ENCODE measurements at places on chromosomes 6 and 20. TPM values are rescaled to one million over a fixed set of nuclear protein-coding genes. Genes with fewer than 3 reads are reported as not detected.

DNA sequence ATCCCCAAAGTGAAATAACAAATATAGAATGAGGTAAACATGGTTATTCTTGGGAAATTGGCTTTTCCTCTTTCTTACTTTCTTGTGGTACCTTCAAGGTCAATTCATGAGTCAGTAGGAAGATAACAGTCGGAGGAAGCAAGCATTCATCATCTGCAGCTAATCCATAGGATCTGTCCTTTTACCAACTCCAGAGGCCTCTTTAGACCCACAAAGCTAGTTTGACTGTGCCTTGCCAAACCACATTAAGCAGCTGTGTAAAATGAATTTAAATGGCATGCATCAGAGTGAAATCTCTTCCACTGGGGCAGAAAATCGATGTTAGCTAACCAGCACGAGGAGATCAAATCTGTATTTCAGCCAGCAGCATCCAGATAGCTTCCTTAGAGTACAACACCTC is 171.3 kb downstream of the TMEM242 start:
- no peak for DNase-seq

Gene BPIFA1
- not detected for total RNA-seq

GRCh38 chr6:144317736-144318135 is 32.6 kb downstream of the UTRN start:
- no peak for DNase-seq

DNA sequence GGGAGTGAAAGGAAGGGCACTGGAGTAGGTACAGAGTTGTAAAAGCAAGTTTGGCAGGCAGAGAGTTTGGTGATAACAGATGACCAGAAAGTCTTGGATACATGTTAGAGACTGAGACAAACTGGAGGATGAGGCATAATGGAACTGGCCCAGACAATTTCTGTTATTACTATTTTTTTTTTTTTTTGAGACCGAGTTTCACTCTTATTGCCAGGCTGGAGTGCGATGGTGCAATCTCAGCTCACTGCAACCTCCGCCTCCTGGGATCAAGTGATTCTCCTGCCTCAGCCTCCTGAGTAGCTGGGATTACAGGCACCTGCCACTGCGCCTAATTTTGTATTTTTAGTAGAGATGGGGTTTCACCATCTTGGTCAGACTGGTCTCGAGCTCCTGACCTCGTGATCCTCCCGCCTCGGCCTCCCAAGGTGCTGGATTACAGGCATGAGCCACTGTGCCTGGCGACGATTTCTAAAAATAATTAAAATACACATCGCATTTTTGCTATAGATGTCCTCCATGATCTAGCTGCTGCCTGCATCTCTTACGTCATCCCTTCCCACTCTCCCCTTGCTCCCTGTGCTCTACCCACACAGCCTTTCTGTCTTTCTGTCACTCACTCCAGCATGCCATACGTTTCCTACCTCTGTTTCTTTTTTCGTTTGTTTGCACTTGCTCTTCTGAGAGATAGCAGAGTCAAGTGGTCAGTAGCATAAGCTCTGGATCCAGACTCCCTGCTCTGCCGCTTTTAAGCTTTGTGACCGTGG is 23.5 kb downstream of the MAPK14 start:
- DNase-seq = no peak

- DNase-seq = no peak
Observed at GRCh38 chr20:62352402-62353288, 14.5 kb downstream of the LAMA5 start.

Gene PTPRT
- total RNA-seq = not detected
